ENCODE measurements at places on chromosomes 4 and X.

DNA sequence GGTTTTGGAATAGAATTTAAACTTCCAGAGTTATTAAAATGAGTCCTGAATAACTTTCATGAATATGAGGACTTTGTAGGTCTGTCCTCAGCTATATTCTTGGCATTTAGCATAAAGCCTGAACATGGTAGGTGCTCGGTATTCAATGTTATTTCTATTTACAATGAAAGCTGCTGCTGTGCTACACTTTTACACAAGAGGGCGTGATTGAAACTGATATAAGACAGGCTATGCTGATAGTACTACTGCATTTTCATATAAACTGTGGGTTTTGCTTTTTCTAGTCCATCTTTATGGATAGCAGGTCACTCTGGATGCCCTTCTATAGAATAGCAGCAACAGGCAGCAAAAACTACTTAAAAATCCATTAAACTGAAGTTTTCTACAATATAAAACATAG, 12.3 kb upstream of the GNPDA2 start:
- DNase-seq, result no peak

- peak; percentile 0 for DNase-seq
Observed at GRCh38 chrX:4240541-4241194, 527.2 kb upstream of the PRKX start.

GRCh38 chr4:150768497-150768896, 186.5 kb downstream of the MAB21L2 start:
- no peak for DNase-seq

GRCh38 chrX:109472939-109473735, 8.7 kb downstream of the GUCY2F start:
- DNase-seq, result peak; percentile 40

DNA sequence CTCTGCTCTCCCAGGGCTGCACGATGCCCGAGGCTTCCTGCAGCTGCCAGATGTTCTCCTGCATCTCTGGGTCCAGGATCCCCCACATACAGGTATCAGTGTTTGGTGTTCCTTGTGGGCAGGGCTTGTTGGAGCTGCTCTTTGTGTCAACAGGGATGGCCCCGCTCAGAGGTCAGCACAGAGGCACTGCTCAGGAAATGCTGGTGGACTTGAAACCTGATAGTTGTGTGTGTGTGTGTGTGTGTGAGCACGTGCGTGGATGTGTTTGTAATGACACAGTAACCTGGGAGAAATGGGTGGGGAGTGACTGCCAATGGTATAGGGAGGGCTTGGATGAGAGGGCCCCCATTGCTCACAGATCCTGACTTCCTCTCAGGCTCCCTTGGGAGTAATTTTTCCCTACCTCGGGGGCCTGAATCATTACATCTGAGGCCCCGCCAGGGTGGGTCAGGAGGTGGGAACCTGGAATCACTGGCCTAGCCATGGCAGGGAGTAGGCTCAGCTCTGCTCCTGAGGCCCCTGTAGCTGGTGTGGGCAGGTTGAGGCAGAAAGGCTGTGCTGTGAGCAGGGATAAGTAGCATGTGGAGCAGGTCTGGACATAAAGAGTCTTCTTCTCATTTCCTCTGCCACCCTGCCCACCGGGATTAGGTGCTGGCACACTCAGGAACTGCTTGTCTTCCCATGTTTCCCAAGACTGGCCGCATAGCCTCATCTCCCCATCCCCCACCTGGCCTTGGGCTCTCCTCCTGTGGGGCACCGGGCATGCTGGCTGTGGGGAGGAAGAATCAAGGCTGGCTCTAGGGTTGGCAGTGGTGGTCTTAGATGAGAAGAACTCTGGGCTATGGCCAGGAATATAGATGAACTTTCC, 2.5 kb upstream of the EFNB1 start:
- DNase-seq, result no peak

DNA sequence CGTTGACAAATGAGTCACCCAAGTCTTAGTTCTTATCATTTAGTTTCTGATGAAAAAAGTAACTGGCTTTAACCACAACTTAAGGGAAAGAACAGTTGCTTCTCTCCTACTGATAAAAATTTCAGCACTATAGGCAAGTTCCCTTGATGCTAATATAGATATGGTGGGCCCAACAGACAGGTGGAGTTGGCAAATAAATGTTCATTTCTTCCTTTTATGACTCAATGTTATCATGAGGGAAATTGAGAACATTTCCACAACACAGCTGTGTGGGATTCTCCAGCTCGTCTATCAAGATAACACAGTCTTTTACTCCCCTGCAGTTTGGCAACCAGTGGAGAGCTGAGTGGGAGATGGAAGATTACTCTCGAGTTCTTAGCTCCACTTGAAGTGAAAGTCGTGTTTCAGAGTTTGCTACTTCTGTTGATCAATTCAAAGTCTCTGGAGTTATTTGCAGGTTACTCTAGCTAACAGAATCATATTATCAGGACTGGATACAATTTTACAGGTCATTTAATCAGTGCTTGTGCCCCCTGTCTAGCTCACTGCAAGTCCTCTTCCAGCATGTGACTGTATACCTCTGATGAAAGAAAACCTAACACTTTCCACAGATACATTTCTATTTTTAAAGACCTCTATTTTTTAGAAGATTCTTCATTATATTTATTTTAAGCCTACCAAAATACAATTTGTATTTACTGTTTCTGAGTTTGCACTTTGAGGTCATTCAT, 270.6 kb upstream of the GK2 start:
- no peak for DNase-seq

- peak; percentile 52 for DNase-seq
Observed at GRCh38 chr4:119113033-119113655, 22.5 kb upstream of the MYOZ2 start.

GRCh38 chrX:120459309-120459708, 9.8 kb downstream of the LAMP2 start:
- DNase-seq, result no peak

GRCh38 chrX:102345916-102346315, 93.9 kb downstream of the NXF2B start:
- DNase-seq, result peak; percentile 54

DNA sequence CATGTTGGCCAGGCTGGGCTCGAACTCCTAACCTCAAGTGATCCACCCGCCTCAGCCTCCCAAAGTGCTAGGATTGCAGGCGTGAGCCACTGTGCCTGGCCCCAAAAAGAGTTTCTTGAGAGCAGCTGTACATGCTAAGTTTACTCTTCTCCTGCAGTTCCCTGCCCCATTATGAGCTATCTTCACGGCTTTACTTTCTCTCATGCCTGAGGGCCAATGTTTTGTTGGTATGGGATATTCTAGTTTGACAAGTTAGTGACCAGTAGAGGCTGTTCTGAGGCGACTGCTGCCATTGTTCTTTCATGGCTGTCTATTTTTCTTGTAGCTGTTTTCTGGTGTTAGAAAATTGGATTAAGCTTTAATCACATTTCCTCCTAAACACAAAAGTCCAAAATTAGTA, 78.0 kb upstream of the STX18 start:
- no peak for DNase-seq

DNA sequence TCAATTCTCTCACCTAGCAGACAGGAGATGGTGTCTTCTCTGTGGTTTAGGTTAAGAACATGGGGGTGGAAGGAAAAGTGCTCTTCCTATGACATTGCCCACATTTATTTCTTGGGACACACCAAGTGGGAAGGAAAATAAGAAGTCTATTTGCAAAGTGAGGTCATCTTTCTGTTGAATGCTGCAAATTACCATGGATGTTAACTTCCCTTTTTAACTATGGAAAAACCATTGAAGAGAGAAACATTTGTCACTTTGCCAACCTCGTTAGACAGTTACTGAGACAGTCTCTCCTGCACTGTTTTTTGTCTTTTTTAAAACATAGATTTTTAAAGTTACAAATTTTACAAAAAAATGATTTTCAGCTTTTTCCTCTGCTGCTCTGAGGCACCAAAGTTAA, 72.8 kb upstream of the BEND4 start:
- no peak for DNase-seq

GRCh38 chr4:183627979-183628588, 30.9 kb downstream of the RWDD4 start:
- DNase-seq, result no peak

DNA sequence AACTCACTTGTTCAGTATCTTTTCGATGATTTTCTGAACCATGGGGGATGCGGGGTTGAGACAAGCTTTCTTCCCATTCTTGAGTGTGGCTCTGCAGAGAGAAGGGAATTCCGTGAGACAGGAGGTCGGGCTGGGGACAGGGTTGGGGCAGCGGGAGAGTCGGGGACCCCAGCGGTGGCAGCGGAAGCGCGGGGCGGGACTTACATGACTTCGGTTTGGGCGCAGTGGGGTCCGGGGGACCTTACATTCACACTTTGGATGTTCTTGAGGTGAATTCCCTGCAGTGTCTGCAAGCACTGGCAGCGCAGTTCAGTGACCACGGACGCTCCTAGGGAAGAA, 434 bp downstream of the CXCL3 start:
- DNase-seq, result no peak

DNA sequence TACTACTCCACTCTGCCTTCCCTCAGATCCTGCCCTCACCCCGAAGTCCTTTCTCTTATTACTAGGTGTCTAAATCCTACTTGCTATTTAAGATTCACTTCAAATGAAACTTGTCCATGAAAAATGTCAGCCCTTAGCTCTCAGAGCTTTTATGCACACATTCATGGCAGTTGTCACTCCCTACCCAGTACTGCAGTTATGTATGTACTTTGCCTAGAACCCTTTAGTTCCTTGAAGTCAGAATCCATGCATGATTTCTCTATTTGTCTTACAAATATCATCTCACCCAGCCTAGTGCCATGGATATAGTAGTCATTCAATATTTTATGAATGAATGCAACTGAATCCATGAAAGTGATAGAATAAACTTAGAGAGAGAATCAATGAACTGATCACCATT, 3.3 kb upstream of the EPGN start:
- DNase-seq, result no peak

GRCh38 chr4:185134307-185134869, 8.7 kb upstream of the SLC25A4 start:
- peak; percentile 76 for DNase-seq

- no peak for DNase-seq
Observed at GRCh38 chrX:136856551-136856950, 24.0 kb downstream of the RBMX start.

DNA sequence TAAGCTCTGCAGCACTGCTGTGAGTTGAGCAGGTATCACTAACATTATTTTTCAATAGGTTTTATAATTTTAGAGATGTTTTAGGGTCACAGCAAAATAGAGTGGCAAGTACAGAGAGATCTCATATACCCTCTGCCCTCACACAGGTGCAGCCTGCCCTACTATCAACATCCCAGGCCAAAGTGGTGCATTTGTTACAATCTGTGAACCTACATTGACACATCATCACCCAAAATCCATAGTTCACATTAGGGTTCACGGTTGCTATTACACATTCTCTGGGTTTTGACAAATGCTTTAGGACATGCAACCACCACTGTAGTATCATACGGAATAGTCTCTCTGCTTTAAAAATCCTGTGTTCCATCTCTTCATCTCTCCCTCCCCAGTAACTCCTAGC, 173.1 kb downstream of the DHX15 start:
- no peak for DNase-seq

DNA sequence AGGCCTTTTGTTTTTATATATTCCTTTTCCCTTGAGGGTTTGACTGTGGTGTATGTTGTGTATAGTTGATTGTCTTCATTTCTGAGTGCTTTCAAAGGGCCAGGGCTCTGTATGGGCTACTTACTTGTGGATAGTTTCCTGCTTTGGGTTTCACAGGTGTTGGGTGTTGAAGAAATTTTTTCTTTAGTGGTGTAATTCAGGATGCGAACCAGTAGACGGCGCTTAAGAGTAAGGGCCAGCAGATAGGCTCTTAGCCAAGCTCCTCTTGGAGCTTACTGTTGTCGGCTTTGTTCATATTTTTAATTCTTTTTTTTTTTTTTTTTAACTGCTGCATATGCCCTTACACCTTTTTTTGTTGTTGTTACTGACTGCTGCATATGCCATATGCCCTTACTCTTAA, 276.3 kb upstream of the GALNT7 start:
- peak; percentile 57 for DNase-seq

DNA sequence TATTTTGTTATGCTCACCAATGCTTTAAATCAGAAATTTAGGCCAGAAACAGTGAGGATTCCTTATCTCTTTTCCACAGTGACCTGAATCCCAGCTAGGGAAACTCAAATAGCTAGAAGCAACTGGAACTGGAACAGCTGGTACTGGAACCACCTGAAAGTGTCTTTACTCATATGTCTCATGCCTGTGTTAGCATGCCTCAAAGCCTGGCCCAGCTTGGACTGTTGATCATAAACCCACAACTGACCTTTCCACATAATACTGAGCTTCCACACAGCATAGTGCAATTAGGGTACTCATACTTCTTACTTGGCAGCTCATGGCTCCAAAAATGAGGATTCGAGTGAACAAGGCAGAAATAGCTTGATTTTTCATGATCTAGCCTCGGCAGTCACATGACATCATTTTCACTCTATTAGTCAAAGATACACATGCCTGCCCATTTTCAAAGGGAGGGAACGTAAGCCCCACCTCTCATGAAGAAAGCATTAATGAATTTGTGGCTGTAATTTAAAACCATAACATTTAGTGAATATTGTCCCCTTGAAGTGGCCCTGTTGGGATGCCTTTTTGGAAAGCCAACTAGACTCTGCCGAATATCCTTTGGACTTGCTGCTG, 80.8 kb upstream of the ACSL1 start:
- DNase-seq, result no peak

GRCh38 chr4:139076016-139076744, 60.6 kb downstream of the NOCT start:
- DNase-seq, result no peak

- no peak for DNase-seq
Observed at GRCh38 chrX:151596282-151596681, 32.8 kb downstream of the PASD1 start.

DNA sequence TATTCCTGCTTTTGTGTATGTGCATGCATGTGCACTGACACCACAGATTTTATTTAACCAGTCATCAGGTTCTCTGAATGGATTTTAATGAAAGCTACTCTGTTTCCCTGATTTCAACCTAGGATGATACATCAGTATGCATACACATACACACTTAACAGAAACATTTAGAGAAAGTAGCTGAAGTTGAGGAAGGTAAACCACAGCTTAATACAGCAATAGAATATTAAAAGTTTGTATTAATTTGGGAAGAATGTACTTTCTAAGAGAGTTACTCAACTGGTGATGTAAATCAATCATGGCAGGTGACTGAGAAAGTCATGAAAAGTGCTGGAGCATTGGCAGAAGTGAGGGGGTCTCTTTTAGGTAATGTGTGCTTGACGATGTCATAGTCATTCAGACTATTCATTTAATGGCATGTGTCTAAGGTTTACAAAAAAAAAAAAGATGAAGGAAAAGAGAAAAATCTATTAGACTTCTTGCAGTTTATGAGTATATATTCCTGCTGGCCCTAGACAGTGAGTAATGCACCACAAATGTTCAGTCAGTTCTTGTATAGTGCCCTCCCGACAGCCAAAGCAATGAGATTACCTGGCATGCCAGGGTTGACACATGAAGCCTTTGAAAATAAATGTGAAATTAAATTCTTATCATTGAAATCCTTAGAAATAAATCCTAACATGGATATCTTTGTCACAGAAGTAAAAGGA, 187.6 kb downstream of the RAPGEF2 start:
- DNase-seq, result no peak

- DNase-seq, result no peak
Observed at GRCh38 chr4:53686521-53686920, 95.2 kb upstream of the LNX1 start.

- DNase-seq, result no peak
Observed at GRCh38 chr4:53786632-53787031, 195.3 kb upstream of the LNX1 start.
